ENCODE measurements at places on chromosomes 16 and 17.

- DNase-seq: no peak
Observed at GRCh38 chr17:68670967-68671693, 70.0 kb upstream of the FAM20A start.

GRCh38 chr17:44556166-44556831, 985 bp upstream of the FZD2 start:
- DNase-seq: no peak

- no peak for DNase-seq
Observed at GRCh38 chr17:691423-691822, 23.2 kb downstream of the VPS53 start.

- DNase-seq: no peak
Observed at GRCh38 chr16:10240854-10241613, 58.8 kb upstream of the GRIN2A start.

DNA sequence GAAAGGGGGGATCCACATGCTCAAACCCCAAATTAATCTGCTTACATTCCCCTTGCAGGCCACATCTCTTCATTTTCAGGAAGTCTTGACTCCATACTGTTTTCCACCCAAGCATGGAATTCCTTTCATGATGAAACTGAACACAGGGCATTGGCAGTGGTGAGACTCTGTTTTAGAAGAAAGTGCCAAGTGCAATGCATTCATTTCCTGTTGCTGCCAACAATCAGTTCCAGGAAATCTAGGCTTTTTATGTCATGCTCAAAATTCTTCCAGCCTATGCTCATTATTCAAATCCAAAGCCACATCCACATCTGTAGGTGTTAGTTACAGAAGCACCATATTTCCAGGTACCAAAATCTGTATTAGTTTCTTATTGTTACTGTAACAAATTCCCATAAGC, 4.1 kb downstream of the CCL2 start:
- no peak for DNase-seq

- no peak for DNase-seq
Observed at GRCh38 chr17:63626551-63627180, 4.4 kb downstream of the MAP3K3 start.

DNA sequence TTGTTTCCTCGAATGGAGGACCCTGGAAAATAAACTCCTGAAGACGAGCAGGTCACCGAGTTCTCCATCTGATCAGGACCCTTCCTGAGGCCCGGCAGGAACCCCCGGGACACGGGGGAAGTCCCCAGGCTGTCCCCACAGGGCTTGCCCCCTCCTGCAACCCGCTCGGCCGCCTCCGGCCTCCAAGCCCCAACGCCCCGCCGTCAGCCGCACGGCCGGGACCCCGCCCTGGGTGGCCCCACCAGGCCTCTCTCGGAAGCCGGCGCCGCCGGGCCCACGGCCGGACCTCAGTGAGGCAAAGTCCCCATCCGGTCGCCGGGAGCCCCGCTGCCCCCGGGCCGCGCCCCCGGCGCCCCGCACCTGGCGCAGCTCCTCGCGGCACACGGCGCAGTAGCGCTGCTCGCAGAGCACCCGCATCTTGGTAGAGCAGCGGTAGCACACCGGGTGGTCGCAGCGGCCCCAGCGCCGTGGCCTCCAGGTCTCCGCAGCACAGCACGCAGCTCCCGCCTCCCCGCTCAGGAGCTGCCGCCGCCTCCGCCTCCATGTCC, 383 bp downstream of the ZNF598 start:
- DNase-seq: no peak

DNA sequence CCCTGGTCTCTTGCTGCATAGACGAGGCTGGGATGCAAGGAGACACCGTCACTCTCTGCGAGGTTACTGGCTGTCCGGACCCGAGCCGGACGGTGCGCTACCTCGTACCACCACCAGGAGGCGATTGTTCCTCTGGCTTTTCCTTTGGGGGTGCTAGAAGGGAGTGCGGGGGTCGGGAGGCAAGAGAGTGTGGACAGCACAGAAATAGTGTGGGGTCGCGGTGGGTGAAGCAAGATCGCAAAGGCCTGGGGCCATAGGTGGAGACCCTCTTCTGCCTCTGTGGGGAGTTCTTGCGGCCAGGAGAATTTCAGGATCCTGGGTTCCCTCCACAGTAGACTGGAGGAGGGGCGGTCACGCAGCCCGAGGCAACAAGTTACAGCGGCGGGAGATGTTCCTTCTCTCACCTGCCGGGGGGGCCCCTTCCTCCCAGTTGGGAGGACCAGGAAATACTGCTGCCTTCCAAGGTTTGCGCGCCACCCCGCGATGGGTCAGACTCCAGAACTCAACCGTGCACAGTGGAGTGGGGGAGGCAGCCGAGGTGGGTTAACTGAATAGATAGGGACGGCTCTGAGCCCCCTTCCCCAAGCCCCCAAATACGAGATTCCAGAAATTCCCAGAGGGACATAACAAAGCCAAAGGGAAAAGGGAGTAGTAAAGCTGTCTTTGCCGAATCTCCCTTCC, 6.9 kb downstream of the PHOSPHO1 start:
- peak; percentile 44 for DNase-seq

- DNase-seq: no peak
Observed at GRCh38 chr17:20805751-20806150, 226.2 kb downstream of the CDRT15L2 start.

DNA sequence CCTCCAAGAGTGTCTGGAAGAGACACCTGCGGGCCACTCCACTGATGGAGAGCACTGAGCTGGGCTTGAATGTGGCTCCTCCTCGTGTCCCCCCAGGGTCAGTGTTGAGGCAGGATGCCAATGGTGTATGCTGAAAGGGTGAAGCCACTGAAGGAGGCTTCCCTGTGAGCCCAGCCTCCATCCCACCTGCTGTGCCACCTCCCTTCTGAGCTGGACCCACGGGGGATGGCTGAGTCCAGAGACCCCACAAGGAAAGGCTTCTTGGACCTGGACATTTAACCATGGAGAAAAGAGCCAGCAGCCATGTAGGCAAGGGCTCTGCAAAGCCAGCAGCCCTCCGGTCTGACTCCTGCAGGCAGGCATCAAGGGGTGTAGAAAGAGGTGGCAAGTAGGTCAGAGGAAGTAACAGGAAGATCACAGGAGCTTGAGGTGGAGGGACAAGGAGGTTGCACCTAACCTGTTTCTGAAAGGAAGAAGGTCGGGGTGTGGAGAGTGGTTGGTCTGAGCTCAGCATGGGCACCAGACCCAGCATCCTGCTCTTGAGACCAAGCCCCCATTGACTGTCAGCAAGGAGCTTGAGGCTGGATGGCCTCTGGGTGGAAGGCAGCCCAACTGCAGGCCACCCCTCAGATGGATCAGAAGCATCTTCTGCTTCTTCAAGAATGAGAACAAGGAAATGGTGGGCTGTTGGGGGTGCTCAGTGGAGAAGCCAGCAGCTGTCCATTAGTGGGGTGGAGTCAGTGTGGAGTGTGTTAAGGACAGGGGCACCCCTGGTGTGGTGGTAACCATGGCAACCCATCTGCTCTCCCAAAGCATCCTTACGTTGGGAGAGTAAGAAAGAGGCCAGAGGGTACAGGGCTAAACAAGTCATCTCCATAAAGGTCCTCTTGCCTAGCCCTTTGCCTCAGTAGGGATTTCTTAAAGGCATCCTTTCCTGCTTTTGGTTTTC, 80.7 kb downstream of the PLD6 start:
- no peak for DNase-seq

GRCh38 chr16:85200471-85201278, 88.4 kb upstream of the CIBAR2 start:
- no peak for DNase-seq

DNA sequence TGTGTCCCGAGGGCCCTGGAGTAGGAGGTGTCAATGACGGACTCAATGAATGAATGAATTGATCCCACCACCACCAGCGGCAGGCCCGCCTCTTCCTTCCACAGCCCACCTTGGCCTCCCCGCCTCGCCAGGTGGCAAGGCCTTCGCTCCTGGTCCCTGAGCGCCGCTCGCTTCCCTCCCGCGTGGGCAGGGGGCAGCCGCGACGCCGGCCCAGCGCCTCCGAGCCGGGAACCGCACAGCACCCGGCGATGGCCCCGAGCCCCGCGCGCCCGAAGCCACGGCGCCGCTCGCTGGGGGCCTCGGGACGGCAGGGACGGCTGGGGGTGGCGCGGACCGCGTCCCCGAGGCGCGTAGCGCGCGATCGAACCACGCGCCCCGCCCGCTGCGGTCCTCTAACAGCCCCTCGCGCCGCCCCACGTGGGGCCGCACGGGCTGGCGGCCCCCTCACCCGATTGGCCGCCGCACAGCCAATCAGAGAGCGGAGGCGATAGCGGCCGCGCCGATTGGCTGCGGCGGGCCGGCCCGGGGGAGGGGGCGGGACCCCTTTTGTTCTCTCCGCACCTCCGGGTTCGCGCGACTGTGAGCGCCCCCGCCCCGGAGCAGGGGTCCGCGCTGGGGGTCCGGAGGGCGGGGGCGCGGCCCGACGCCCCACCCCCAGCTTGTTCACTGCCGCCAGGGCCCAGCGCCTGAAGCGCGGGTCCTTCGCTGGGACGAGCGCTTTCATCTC, 31.4 kb downstream of the ACTG1 start:
- DNase-seq: peak; percentile 60

DNA sequence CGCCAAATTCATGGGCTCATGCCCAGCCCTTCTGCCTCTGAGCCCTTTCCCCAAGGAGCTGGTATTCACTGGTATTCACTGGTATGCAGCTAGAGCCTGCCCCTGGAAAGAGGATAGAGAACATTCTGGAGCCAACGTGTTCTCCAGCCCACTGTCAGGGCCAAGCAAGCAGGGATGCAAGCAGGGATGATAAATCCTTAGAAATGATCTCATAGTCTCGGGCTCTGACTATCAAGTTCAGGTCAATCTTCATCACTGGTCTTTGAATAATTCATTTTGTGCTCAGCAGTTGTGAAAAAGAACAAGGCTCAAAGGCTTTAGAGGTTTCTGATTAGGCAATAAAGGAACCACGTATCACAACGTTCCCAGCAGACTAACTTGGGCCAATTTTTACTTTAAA, 57.3 kb downstream of the CACNG5 start:
- no peak for DNase-seq

- DNase-seq: no peak
Observed at GRCh38 chr17:12730931-12731521, 58.3 kb upstream of the ARHGAP44 start.

DNA sequence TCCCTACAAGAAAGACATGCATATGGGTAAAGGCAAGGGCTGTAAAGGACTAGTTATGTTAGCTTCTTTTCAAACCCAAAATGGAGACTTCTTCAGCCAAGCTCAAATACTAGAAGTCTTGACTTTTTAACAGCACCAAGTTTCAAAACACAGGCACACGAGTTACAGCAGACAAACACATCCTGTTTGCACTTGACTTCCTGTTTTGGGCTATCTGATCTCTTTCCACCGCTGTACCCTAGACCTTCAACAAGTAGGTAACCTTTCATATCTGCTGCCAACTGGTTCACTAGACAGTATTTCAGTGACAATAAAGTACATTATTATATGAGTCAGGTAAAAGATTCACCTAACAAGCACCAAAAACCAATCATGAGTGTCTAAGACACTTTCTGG, 12.3 kb downstream of the RFFL start:
- DNase-seq: peak; percentile 29

DNA sequence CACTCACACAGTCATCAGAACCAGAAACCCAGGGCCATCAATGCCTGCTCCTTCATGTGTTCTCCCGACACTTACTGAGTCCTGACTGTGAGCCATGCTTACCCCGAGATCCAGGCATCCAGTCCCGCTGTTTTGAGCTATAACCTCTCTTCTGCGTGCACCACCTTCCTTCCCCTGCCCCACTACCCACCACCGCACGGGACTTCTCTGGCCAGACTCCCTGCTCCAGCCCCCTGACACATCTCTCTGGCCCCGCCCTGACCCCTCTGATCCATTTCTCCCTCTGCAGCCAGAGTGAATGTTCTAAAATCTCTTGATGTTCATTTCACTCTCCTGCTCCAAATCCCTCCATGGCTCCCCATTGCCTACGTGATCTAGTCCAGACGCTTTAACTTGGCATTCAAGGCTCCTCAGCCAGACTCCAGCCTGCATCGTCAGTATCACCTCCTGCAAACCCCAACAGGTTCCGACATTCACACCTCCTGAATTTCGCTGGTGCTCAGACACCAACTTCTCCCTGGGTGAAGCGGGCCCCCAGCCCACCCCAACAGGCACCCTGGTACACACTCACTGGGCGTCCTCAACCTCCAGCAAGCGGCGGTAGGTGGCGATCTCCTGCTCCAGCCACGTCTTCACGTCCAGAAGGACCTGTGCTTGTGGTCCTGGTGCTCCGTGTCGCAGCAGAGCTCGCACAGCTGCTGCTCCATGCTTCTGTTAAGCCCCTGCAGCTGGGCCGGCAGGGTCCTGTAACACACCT, 3.1 kb upstream of the KRT17 start:
- peak; percentile 3 for DNase-seq

- peak; percentile 46 for DNase-seq
Observed at GRCh38 chr17:75843577-75844529, at the start of gene UNC13D. Gene UNC13D (minus strand): TSS chr17:75844404. CDS start chr17:75844337, 67 bp downstream.

DNA sequence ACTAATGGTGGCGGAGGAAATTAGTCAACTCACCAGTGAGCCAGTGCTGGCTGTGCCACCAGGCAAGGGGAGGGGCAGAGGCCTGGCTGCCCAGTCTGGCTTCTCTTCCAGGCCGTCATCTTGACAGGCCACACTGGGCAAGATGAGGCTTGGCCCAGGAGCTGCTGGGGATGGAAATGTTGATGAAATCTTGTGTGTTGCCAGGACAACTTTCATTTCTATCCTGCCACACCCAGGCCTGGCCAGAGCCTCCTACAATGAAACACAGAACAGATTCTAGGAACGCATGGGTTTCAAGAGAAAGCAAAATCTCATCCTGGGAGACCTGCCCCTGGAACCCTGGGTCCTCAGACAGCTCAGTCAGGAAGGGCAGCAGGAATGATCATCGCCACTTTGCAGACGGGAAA, 9.3 kb downstream of the HEXIM2 start:
- DNase-seq: no peak

DNA sequence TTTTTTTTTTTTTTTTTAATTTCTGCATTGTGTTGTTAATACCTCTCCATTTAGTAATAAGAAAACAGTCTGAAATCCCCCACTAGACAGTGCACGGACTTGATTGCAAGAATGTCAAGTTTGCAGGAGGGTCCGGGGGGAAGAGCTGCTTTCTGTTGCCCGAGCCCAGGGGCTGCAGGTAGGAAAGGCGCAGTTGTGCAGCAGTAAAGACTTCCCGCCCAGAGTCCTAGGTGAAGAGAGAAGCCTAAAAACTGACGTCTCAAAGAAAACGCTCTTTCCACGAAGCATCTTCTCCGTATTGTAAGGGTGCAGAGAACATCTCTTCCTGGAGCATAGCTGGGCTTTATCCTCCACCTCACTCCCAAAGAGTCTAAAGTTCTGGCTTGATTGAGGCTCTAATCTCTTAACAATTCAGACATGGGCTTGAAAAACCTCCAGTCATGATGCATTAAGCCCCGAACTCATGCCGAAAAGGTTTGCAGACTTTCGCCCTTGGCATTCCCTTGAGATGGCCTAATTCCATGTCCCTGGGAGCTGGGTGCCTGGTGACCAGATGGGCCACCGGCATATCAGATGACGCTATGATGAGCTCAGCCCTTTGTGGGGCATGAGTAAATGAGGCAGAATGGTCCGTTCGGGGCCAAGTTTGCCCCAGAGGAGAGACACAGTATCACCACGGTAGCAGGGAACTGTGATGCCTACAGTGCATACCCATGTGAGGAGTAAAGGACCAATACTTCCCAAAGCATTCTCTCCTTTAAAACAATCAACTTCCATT, 436.2 kb upstream of the ZFHX3 start:
- no peak for DNase-seq

- DNase-seq: no peak
Observed at GRCh38 chr17:60631119-60631518, 31.1 kb downstream of the PPM1D start.
